Activated T-cell treated with anti-CD3 and anti-CD28 coated beads, Interleukin-2, amount 50 U/mL, for 48 hours (primary cell): ENCODE measurements at places on chromosomes 5 and 9.

DNA sequence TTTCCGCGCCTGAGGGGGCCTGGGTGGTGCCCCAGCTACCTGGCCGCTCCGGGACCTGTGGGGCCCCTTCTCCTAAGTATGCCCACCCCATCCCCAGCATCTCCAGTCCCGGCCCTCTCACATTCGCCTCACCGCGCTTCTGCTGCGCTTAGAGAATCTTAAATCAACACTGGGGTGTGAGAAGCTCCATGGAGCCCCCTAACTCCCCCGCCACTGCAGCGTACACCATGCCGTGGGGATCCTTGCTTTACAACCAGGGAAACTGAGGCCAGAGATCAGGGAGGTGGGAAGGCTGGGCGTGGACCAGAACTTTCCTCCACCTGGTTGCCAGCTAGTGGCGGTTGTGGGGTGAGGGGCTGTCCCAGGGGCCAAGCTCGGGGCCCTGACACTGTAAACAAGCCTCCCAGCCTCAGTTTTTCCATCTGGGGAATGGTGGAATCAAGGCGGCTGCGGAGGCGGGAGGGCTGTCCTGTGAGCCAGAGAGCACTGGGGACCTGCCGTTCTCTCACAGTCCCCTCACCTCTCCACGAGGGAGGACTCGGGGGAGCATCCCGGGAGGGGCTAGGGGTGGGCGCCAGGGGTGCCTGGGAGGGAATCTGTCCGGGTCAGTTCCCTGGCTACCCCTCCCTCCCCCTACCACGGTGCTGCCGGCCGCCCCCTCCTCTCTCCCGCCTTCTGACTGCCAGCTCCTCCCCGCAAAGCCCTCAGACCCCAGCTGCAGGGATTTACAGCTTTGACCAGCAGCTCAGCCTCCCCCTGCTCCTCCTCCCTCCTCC is 161.2 kb downstream of the C9orf50 start:
- peak; percentile 64 for DNase-seq

DNA sequence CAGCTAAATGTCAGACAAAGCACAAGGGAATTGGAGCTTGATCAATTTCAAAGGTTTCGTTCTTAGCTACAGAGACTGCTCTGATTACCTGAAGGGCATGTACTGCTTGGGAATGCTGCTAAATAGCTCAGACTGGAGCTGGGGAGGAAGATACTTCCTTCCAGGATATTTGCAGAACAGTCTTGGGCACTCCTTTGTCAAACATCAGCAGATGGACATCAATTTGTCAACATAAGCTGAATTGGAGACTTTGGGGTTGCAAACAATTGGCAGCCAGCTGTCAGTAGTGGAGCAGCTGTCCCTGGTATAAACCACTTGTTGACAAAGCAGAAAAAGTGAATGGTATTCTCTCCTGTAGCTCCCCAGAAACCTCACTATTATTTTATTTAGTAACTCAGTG is 182.0 kb downstream of the CCDC192 start:
- no peak for DNase-seq

DNA sequence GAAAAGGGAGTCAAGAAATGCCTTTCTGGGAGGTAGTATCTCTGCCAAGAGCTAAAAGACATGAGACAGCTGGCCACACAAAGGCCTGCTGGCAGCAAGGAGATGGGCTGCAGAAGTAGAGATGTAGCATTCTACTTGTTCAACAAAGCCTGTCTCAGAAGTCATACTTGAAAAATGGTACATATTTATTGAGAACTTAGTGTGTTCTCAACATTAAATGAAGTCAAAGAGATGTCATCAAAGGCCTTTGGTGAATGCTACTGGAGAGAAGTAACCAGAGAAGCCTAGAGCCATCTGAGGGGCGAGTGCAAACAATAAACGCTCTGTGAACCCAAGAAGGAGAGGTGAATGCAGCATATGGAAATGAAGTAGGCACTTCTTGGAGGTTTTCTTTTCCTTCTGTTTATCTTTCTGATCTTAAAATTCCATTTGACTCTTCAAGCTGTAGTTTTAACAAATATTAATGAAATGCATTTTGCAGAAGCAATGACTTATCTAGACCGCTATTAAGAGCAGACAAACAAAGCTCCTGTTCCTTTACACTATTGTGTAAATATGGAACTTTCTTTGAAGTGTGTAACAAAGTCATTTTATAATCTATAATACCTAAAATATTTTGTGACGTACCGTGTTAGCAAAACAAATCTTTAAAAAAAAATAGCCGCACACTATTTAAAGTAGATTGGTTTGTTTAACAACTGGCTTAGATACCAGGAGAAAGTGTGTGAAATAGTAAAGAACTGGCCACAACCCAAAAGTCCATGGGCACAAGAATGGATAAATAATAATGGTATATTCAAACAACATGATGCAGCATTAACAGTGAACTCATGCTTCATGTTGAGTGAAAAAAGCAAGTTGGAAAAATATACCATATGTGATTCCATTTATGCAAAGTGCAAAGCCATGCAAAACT is 70.2 kb downstream of the ZNF608 start:
- DNase-seq, result no peak

- DNase-seq, result no peak
Measured at GRCh38 chr5:92309336-92309991, 926.3 kb upstream of the ARRDC3 start.

- DNase-seq, result no peak
Measured at GRCh38 chr9:89252651-89253267, 58.2 kb upstream of the CKS2 start.
